ENCODE measurements at places on chromosomes 7 and 10.
A peak's percentile ranks its signal among the peaks of the same experiment; 100 is the strongest.

GRCh38 chr7:41224063-41224763 lies 478.7 kb downstream of the INHBA start:
- DNase-seq = no peak

GRCh38 chr10:17737027-17737965 lies 14.7 kb upstream of the TMEM236 start:
- DNase-seq = peak; percentile 4

- DNase-seq = no peak
Measured at GRCh38 chr7:116284390-116284789, 74.1 kb downstream of the TES start.

GRCh38 chr10:43905512-43906236 lies 257.0 kb upstream of the ZNF32 start:
- no peak for DNase-seq

GRCh38 chr10:105797234-105797890 lies 1156.3 kb downstream of the SORCS3 start:
- no peak for DNase-seq

DNA sequence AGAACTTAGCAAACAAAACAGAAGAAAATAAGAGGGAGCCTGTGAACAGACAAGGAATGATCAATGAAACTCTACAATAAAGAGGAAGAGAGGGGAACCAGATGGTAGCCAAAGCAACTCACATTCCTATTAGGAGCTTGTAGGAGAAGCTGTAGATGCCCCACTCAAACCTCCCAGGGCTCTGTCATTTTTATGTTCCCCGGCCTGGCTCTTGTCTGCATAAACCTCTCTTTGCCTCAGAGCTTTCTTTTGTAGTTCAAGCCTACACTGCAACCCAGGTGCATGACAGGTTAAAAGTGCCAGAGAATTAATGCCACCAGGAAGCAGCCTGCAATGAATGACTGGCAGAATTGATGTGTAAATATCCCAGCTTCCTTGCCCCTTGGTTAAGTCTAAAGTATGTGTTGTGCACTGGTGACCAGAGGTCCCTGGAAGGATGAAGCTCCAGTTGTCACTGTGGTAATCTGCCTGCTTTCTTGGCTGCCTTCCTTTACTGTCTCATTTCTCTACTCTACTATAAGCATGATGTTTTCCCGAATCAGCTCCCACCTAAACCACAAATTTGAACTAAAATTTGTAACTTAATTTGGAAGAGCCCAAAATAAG lies 40.4 kb downstream of the HDAC9 start:
- DNase-seq = no peak

DNA sequence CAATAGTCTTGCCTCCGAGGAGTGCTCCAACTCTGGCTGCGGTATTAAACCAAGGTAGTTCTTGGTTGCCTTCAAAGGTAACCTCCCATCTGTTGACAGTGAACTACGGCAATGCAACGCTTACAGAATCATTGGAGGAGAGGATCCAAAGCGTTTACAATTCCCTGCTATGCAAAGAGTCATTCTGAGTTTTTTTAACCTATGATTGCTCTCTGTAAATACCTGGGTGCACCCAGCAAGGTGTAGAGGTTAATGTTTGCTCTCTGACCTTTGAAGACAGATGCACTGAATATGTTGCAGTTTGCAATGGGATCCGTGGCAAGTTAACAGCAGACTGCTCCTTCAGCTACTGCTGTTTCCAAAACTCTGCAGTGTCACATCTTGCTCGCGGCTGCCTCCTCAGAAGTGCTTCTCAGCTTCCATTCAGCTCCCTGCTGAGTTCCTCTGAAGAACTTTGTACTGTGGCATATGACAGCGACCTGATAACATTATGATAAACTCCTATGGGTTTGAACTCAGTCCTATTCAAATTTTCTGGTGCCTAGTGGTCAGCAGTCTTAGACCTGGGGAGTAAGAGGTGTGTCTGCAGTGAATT lies 29.0 kb downstream of the KIAA1217 start:
- DNase-seq = no peak

DNA sequence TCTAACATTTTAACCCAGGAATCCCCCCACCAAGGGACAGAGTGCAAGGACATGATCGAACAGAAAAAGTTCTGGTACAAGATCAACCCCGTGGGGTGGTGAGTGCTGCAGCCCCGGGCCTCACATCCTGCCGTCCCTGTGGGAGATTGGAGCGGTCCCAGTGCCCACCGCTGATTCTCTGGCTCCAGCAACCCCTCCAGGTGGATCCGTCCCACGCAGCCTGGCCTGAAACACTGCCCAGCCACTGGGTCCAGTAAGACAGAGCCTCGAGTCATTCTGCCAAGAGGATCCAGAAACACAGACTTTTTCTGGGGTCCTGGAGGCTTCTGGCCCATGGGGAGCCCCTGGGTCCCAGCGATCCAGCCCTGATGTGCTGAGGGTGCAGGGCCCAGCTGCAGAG lies 29.5 kb downstream of the GRIFIN start:
- no peak for DNase-seq

- DNase-seq = no peak
Measured at GRCh38 chr7:149870701-149871483, 2.9 kb upstream of the ATP6V0E2 start.

DNA sequence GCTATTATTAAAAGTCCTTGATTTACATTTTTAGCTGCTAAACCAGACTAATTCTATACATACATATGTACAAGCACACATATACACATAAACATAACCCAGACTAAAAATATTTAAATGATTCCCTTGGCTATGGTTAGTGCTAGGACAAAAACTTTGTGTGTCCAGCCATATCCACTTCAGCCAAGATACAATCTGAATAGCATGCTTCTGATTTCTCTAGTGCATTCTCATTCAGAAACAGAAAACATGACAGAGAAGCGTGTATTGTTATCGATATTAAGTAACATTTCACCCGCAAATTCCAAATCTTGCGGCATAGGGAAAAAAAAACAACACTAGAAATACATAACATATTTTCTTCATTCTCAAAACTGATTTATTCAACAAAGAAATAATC lies 569.3 kb downstream of the KCNMA1 start:
- DNase-seq = no peak

DNA sequence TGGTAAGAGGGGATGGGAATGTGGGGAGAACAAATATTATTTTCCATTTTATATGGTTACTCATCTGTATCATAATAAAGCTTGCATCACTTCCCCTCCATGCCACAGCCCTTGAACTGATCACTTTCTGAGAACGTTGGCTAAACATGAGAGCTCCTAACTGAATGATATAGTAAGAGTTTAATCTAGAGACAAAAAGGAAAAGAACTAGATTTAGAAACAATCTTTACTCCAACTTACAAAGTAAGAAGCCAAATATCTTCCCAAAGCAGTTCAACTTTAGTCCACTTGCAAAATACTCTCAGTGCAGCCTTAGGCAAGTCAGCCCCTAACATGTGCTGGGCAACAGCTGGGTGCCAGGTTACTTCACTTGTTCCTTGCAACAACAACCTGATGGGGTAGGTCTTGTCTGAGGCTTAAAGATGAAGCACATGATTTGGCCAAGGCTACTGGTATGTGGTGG lies 20.3 kb downstream of the SMURF1 start:
- no peak for DNase-seq

Measured in hypothalamus (tissue), 51 donors.